ENCODE measurements at places on chromosomes 4 and X.

- DNase-seq = no peak
Observed at GRCh38 chr4:24417206-24417605, 167.1 kb downstream of the DHX15 start.

GRCh38 chr4:154014407-154015321, 225.8 kb upstream of the SFRP2 start:
- no peak for DNase-seq

DNA sequence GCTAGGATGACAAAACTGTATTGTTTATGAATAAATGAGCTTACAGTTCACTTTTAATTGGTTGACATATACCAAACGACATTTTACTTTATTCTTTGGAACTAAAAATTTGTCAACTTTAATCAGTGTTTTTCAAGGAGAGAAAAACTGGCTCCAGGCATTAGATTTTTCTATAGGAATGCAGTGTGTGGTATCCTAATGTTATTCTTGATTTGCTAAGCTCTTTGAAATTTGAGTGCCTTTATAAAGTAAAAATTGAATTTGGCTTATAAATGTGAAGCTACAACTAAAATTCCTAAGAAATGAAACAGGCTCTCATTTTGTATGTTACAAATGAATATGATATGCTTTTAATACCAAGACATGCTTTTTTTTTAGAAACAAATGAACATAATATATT, 442.2 kb upstream of the TRAM1L1 start:
- DNase-seq = no peak

- no peak for DNase-seq
Observed at GRCh38 chr4:149702414-149703293, 113.0 kb downstream of the IQCM start.

- peak; percentile 46 for DNase-seq
Observed at GRCh38 chr4:14178421-14178820, 550.9 kb upstream of the BOD1L1 start.

GRCh38 chr4:168162604-168163003, 70.3 kb downstream of the ANXA10 start:
- peak; percentile 48 for DNase-seq

DNA sequence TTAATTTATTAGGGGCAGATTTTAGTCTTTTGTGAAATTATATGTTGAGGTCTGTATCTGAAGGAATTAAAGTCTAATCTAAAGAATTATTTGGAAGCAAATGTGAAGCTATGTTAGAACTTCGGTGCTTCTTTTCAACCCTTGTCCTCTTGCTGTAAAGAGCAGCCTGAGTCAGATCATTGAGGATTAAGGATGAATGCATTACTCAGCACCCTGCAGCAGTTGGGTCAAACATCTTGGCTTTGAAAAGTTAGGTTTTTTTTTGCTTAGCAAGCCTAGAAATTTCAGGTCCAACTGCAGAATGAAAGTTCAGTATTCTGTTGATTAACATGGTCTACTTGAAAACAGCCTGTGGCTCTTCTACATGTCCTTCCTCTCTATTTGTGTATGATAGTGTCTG, 57.6 kb downstream of the SLC4A4 start:
- DNase-seq = peak; percentile 43

DNA sequence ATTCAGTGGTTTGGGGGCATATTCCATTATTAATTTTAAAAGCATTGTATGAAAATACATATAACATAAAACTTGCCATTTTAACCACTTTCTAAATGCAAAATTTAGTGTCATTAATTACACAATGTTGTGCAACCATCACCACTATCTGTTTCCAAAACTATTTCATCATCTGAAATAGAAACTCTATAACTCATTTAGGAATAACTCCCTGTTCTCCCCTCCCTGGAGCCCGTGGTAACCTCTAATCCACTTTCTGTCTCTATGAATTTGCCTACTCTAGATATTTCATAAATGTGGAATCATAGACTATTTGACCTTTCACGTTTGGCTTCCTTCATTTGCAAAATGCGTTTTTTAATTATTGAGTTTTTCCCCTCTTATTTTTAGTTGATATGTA, 101.4 kb upstream of the GPC4 start:
- DNase-seq = no peak

- no peak for DNase-seq
Observed at GRCh38 chrX:71212536-71212935, 10.5 kb upstream of the GJB1 start.

- no peak for DNase-seq
Observed at GRCh38 chr4:170705907-170706306, 616.2 kb upstream of the AADAT start.

GRCh38 chrX:7904562-7904961, 22.7 kb downstream of the PNPLA4 start:
- peak; percentile 3 for DNase-seq

GRCh38 chrX:134999469-134999868, 8.7 kb downstream of the SMIM10 start:
- peak; percentile 52 for DNase-seq

GRCh38 chrX:64184396-64184795, 21.1 kb downstream of the AMER1 start:
- DNase-seq = no peak

DNA sequence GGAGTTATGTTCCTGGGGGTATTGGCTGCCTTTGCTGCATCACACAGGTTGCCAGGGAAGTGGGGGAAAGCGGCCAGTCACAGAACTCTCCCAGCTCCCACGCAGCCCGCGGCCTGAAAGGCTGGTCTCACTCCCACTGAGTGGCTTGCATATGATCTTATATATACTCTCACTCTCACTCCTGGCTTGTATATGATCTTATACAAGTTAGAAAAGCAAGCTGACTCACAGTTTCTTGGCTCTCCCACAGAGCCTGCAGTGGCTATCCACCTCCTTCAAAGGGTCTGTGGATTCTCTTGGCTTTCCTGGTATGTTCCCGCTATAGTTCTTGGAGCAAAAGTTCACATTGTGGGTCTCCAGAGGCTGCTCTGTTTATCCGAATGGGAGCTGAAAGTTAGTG, 833.5 kb upstream of the GALNTL6 start:
- peak; percentile 58 for DNase-seq

DNA sequence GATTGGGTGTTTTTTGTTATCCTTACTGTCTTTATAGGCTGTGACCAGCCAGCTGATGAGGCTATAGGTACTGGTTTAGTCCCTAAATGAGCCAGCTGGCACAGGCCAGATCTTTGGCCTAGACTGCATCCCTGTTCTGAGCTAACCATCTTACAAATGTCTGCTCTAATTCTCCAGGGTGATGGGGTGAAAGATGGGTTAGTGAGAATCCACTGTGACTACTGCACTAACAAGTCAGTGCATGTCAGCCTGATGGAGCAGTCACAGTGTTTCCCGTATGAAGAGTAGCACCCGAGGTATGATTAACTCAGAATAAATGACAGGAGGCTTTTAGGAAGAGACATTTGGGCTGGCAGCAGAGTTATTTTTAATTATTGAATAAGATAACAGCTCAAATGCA, 181.0 kb downstream of the DCTD start:
- no peak for DNase-seq

- no peak for DNase-seq
Observed at GRCh38 chr4:100469555-100469954, 48.3 kb downstream of the EMCN start.
